Esophagus squamous epithelium (tissue), 5 donors: ENCODE measurements at places on chromosomes 5 and 9.

GRCh38 chr5:5063533-5063953 is 76.6 kb upstream of the ADAMTS16 start:
- no peak for DNase-seq

- no peak for DNase-seq
Measured at GRCh38 chr9:27683181-27683580, 109.9 kb upstream of the C9orf72 start.

GRCh38 chr9:76431601-76432000 is 27.4 kb upstream of the GCNT1 start:
- DNase-seq: no peak

GRCh38 chr5:43432486-43433375 is 20.5 kb upstream of the CCL28 start:
- DNase-seq: no peak

- no peak for DNase-seq
Measured at GRCh38 chr5:33608344-33609041, 167.7 kb downstream of the TARS1 start.

DNA sequence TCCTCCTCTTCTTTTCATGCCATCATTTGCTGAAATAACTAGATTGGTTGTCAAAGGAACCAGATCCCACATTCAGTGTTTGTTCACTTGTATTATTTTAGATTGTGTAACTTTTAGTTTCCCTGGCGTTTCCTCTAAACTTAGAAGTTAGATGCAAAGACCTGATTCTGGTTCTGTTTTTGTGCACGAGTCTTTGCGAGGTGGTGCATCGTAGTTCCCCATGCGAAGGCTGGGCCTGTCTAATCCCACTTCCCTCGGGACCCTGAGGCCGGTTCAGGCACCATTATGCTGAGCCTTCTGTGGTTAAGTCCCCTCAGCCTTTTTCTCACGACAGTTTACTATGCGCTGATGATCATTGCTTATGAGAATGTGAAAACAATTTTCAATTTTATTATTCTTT is 219.1 kb upstream of the OTULINL start:
- DNase-seq: no peak

- DNase-seq: no peak
Measured at GRCh38 chr9:109317311-109317978, 3.4 kb downstream of the EPB41L4B start.

DNA sequence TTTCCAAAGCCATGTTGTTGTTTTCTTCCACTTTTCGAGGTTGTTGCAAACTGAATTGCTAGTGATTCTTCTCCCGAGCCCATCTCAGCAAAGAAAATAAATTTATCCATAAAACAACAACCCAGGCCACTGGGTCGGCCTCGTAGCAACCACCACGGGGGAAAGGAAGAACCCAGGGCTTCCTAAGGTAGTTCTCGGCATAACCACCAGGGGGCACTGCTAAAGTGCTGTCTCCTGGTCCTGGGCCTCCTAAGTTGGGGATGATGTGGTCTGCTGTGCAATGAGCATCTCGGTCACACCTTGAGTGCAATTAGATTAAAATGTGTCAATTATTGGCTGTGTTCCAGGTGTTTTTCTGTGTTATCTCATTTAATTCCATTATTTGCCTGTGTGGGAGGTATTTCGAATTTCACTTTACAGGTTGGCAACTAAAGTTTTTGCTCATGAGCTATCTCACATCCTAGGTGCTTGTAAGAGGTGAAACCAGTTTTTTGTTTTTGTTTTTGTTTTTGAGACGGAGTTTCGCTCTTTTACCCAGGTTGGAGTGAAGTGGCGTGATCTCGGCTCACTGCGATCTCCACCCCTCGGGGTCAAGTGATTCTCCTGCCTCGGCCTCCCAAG is 102.8 kb upstream of the DAP start:
- no peak for DNase-seq

DNA sequence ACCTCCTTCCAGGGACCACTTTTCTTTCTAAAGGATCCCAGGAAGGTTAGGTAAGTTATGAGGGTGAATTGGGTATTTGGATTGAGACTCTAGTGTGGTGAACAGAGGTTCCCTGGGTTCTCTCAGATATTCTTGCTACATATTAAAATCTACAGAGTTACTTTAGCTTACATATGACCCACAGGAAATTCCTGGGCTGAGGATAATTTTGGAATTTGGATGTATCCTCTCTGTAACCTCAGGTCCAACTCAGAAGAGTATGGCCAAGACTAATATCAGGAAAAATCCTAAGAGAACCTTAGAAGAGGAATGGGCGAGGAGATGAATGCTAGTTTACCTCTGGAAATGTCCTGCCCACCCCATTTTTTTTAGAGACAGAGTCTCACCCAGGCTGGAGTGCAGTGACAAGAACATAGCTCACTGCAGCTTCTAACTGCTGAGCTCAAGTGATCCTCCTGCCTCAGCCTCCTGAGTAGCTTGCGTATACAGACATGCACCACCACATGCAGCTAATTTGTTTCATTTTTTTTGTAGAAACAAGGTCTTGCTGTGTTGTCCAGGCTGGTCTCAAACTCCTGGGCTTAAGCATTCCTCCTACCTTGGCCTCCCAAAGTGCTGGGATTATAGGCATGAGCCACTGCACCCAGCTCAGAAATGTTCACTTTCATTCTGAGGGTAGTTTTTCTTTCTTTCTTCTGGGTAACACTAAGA is 196.4 kb downstream of the ARHGEF28 start:
- DNase-seq: no peak

GRCh38 chr5:71533615-71534014 is 53.5 kb upstream of the MCCC2 start:
- DNase-seq: no peak

GRCh38 chr9:19022206-19022605 is 10.8 kb downstream of the SAXO1 start:
- DNase-seq: no peak

DNA sequence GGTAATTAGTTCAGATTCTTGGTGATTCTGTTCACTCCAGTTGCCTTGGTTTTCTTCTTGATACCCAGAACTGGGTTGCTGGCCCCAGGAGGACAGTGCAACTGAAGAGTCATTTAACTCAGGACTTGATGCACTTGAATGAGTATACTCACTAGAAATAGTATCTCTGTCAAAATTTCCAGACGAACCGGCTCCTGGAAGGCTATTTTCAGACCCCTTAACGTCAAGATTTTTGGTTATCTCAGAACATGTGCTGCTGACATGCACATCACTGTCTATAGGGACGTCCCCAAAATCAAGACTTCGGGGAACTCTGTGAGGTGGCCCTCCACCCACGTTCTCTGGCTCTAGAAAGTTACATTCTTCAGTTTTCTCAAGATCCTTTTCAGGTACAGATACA is 56.7 kb upstream of the PCA3 start:
- DNase-seq: no peak

DNA sequence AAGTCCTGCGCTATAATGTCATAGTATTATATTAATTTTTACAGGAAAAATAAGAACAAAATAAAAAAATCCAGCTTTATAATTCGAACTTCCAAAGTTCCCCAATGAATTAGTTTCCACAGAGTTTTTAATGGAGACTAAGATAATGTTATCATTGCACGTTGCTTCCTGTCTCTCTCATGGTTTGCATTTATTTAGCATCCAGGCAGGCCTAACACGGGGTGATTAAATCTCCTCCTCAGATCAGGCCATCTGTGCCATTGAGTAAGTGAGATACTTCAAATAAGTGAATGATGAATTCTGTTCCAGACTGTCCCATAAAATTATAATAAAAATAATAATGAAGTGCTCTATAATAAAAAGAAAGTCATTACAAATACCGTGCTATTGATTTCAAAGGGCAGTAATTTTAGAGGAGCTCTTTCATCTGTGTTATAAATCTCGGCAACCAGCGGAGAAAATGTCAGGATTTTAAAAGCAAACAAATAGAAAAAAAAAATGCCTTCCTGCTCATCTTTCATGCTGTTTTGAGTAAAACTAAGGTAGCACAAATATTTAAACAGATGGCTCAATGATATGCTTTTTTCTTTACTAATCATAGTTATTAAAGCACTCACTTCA is 570.6 kb upstream of the ZNF608 start:
- no peak for DNase-seq

DNA sequence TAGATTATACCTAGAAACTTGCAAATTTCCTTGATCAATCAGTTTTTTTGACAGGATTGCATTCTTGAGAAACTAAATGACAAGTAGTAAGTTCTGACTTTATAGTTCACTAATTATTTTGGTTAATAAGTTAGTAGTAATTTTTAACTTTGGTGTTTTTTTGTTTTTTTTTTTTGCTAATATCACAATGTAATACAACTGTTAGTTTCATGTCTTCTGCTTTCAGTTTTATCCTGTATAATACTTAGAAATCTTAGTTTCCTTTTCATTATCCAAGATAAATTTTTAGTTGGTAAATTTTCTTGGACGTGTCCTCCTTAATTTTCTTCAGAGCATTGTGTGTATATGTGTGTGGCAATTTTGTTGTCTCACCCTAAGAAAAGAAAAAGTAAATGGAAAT is 57.8 kb downstream of the CWC27 start:
- DNase-seq: no peak

- no peak for DNase-seq
Measured at GRCh38 chr5:95956021-95956899, 5.4 kb downstream of the ELL2 start.

- DNase-seq: no peak
Measured at GRCh38 chr9:130445268-130445983, 665 bp downstream of the ASS1 start.

DNA sequence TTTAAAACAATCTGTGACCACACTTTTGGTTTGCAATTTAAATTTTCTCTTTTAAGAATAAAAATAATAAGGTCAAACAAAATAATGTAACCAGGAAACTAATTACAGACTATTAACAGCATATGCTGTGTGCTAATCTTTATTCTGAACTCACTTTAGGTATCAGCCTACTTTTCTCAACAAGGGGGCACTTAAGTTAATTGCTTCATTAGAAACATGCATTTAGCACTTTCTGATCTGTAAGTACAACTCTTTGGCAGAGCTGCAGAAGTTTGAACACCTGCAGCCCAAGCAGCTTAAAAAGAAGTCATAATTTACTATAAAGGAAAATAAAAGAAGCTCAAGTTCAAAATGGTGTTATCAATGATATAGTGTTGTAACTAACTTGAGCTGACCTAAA is 21.7 kb downstream of the XRCC4 start:
- no peak for DNase-seq

- DNase-seq: no peak
Measured at GRCh38 chr9:32854271-32854670, 70.9 kb downstream of the TMEM215 start.

- no peak for DNase-seq
Measured at GRCh38 chr5:139182528-139183296, 15.5 kb downstream of the SIL1 start.

DNA sequence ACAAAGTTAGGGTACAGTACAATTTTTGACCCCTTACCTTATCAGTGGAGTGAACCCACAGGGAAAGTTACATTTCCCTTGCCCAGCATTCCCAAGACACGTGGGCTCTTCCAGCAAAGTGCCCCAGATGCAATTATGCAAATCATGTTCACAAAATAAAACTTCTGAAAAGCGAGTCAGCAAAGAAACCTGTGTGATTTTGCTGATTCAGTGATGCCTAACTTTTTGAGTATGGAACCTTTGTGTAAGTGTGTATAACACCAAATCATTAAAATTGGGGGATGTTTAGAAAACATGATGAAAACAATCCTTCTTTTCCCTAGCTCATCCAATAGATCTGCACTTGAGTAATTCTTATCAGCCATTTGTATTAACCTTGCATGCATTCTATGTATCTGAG is 52.6 kb downstream of the SH3RF2 start:
- DNase-seq: no peak

GRCh38 chr9:133810556-133811195 is 72.5 kb upstream of the SARDH start:
- DNase-seq: no peak

DNA sequence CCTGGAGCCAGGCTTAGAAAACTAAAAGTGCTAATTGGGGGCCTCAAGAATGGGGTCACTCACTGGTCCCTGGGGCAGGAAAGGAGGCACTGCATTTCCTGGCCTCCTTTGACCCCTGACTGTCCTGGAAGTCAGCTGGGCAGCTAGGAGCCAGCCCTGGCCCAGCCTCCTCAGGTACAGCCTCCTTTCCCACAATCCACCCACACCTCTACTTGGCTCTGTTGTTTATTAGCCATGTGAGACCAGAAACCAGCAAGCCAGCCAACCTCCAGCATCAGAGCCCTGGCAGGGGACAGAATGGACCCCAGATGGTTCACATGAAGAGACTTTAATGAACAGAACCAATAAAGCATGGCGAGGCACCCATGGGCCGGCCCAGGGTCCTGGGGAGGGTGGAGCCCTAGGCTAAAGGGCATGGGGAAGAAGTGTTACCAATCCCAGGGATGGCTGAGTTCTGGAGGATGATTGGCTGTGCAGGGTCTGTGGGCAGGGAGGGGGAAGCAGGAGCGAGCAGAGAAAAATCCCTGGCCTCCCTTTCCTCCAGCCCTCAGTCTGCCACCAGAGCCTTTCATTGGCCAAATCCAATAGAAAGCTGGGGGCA is 55.3 kb upstream of the ANGPTL2 start:
- no peak for DNase-seq
